ENCODE measurements at places on chromosomes 6 and 20.
A peak's percentile ranks its signal among the peaks of the same experiment; 100 is the strongest.

DNA sequence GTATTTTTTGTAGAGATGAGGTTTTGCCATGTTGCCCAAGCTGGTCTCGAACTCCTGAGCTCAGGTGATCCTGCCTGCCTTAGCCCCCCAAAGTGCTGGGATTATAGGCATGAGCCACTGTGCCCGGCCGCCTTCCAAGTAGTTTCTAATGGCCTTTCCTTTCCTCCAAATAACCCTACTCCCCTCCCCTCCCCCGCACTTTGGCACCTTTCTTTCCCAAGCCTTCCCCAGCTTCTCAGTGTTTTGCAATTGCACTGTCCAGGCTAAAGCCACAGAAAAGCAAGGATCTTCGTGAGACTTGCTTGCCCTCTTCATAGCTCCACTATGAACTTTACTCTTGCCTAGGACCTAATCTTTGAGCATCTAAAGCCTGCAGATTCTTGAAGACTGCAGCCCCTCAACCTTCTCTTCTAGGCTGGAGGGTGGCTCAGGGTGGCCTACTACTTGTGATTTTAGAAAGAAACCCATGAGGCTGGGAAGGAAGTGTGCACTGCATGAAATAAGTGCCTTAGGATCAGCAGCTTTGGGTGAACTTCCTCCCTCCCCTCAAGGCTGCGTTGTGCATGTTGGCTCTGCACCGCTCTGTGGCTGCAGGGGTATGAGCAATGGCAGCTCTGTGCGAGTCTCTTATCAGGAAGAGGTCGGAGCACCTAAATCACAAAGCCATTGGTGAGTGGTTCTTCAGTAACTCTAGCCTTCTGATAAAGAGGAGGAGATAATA is 152.4 kb upstream of the SNX9 start:
- DNase-seq = no peak

DNA sequence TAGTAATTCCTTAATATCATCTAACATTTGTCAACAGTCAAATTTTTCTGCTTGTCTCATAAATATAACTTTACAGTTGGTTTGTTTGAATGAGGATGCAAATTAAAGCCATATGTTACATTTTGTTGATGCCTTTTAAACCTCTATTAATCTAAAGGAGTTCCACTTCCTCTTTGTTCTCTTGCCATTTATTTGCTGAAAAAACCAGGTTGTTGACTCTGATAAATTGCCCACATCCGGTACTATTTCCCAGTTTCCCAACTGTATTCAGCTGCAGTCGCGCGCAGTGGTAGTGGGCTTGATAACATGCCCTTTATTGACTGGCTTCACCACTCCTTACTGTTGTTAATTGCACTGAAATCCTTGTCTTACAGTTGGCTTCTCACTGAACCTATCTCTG is 32.8 kb upstream of the SIRPB2 start:
- DNase-seq = no peak

GRCh38 chr6:100283285-100283684 is 181.4 kb downstream of the SIM1 start:
- DNase-seq = peak; percentile 10

- DNase-seq = no peak
These were observed 23.1 kb downstream of the TGM2 start for GRCh38 chr20:38141889-38142494.

- DNase-seq = no peak
These were observed 31.6 kb upstream of the LY86 start for GRCh38 chr6:6556738-6557503.

GRCh38 chr6:44704240-44705150 is 317.0 kb downstream of the CDC5L start:
- DNase-seq = no peak

DNA sequence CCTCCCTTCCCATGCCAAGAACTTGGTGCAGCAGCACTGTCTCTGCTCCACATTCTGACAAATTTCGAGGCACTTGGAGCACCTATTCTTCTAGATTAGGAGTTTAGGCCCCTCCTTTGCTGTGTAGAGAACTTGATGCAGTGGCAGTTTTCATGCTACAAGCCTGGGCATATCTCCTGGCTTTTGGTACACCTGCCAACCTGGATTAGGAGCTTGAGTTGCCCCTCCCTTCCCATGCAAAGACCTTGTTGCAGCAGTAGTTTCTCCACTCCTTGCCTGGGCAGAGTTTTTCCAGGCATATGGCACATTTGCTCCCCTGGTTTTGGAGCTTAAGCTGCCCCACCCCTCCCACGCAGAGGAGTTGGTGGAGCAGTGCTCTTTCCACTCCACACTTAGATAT is 956.1 kb downstream of the EYS start:
- DNase-seq = no peak

- DNase-seq = no peak
These were observed 115.1 kb upstream of the FRMD1 start for GRCh38 chr6:168193816-168194721.

DNA sequence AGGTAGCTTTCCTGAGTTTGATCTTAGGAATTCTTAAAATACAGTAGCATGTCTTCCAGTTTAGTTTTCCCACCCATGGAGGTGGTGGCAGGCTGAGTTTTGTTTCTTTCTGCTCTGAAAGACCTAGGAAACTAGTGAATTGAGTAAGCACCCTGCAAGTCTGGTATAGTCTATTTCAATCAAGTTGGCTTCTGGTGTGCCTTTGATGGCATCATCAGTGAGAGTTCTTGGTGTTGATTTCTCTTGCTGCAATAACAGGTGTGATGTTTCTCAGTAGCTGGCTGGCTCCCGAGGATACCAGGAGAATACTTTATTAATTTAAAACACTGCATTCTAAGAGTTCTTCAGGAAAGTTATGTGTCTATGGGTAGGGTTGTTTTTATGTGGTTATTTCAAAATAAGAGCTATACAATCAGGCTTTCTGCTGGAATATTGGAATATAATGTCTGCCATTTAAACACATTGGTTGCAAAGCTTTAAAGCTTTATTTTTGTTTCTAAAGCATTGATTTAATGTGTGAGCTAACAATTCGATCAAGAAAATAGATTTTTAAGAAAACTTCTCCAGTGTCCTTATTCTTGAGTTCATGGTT is 19.0 kb downstream of the VAPB start:
- no peak for DNase-seq

- DNase-seq = no peak
These were observed 139.5 kb upstream of the CDH4 start for GRCh38 chr20:61112515-61112914.

DNA sequence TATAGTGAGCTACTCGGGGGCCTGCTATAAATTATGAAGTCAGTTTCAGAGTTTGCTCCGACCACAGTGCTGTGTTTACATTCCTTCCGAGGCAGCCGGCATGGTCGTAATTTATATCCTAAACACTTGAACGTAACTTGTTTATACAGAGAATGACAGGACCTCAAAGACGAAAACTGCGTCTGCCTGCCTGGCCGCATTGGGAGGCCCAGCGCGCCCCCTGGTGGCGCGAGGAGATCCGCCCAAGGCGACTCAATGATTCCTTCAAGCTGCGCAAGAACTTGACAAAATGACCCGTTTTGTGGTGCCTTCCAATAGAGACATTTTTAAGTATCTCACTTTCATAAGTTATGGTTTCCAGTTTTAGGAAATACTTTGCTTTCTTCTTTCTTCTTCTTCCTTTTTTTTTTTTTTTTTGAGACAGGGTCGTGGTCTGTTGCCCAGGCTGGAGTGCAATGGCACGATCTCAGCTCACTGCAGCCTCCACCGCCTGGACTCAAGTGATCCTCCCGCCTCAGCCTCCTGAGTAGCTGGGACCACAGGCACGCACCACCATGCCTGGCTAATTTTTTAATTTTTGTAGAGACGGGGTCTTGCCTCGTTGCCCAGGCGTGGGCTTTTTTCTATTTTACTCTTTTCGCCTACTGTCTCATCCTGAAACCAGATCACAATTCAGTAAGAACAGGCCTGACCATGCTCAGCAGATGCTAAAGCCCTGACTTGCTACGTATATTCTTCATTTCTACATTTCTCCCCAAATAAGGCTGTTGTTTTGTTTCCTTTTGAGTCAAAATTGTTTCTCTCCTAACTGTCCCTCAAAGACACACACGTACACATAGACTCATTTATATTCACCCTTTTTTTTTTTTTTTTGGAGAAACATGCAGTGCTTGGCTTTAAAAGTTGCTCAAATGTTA is 7.8 kb downstream of the FOXF2 start:
- DNase-seq = peak; percentile 61

- no peak for DNase-seq
These were observed at the start of gene TMEM244 for GRCh38 chr6:129860908-129861665. Gene TMEM244, minus strand, starts transcription at chr6:129861315. Its CDS starts 127 bp downstream, at chr6:129861188.

DNA sequence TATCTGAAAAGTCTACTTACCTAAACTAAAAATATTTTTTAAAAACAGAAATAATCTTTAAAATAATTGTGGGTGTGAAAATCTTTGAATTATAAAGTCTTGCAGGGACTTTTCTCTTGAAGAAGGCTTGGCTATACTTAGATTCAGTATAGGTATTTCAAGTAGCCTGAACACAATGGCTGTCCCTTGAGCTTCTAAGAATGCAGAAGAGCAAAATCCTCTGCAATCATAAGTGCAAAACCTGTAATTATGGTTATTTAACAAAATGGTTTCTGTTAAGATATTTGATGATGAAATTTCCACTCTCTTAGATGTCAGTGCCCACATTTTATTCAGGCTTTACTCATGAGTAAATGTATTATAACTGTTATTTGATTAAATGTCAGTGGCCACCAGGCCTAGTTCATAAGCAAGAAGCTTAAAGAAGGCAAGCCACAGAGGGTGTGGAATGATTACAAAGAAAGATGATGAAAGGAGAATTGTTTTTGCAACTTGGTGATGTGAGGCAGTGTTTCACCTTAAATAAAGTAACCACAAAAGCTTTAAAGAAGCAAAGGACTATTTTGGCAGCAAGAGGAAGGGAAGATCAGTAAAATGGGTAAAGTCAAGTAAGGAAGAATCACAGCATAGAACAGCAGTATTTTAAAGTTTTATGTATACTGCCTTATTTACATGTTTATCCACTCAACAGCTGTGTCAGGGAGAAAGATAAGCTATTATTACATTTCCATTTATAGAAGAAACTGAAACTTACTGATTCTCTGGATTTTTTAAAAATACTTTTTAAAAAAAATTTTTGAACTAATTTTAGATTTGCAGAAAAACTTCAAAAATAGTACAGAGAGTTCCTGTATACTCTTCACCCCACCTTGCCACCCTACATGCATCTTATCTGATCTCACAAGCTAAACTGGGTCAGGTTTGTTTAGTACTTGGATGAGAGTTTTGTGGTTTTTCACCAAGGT is 351.2 kb upstream of the RUNX2 start:
- no peak for DNase-seq

GRCh38 chr20:46004187-46004586 is 4.5 kb upstream of the MMP9 start:
- no peak for DNase-seq

- DNase-seq = peak; percentile 21
These were observed 32.2 kb upstream of the ASXL1 start for GRCh38 chr20:32325706-32326503.

GRCh38 chr6:110654096-110654820 is 161.0 kb downstream of the CDK19 start:
- DNase-seq = no peak

DNA sequence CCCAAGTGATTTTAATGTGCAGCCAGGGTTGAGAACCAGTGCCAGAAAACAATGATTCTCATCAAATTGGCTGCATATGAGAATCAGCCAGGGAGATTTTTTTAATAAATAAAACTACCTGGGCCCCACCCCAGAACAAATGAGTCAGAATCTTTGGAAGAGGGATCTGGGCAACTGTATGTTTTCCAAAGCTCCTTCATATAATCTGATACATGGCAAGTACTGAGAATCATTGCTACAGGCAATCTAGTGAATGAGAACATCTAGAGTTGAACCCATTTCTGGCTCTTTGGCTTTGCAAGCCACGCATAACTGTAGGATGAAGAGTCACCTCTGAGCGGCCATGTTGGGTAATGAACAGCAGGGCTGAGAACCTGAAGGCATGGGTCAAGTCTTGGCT is 26.1 kb upstream of the DSP start:
- DNase-seq = no peak

- no peak for DNase-seq
These were observed 10.7 kb downstream of the GNAS start for GRCh38 chr20:58863044-58863790.

DNA sequence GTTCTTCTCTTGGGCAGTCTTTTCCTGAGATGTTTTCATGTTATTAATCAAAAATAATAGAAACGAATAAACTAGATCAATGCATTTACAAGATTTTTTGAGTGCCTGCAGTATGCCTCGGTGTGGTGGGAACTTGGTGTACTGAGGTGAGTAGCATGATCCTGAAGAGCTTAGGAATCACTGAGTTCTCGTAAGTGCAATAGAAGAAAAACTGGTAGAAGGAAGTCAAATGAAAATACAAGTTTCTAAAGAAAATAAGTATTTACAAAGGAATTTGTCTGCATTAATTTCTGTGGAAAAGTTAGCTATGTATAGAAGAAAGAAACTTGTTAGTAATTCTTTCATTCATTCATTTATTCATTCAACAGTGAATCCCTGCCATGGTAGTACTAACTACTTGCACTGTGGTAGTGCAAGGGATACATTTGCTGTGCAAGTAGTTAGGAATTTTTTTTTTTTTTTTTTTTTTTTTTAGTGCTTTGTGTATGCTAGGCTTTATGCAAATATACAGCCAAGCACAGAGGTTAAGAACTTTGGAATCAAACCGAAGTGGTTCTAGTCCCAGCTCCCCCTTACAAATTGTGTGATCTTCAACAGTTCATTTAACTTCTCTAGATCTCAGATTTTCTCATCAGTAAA is 13.9 kb downstream of the NT5E start:
- no peak for DNase-seq

DNA sequence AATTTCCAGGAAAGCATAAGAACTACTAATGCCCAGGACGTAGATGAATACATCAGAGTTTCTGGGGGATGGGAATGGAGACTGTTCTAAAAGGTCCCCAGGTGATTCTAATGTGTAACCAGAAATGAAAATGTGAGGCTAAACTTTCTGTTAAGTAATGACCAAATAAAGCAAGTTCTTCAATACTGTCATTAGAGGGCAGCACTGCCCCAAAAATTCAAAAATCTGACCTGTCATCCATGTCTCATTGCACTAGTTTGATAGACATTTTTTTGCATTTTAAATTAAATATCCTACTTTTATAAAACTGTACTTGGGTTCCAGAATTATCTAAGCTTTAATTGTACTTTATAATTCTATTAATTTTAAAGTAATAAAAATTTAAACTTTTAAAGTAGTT is 94.9 kb downstream of the RFX6 start:
- no peak for DNase-seq

GRCh38 chr6:158531566-158531965 is 28.3 kb upstream of the TMEM181 start:
- no peak for DNase-seq

DNA sequence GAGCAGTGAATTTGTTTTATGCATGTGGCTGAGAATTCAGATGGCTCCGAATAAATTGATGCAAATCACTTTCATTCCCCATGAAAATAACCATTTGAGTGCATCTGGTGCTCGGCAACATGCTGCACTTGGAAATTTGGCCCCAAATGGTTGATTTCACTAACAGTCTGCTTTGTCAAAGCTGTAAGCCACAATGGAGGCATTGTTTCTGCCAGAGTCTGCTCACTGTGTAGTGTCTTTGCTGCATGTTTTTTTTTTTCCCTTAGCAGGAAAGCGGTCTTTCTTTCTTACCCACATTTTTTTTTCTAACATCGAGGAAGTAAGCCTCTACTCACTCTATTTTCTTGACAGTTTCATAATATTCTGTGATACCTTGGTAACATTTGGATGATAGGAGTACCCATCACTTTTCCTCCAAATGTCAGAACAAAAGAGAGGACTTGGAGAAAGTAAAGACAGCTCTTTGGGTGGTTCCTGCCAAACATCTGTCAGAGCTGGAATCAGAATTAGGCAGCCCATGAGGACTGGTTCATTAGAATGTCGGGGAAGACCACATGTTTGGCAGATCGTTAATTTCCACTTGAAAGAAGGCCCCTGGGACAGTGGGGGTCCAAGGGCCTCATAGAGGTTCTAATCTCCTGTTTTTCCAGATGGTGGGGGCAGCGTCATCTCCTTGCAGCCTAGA is 149.5 kb downstream of the DOK5 start:
- no peak for DNase-seq
